Stromal cell of bone marrow (primary cell): ENCODE measurements at places on chromosomes 2 and 18.

GRCh38 chr2:71067567-71068217, 756 bp upstream of the NAGK start:
- no peak for DNase-seq

DNA sequence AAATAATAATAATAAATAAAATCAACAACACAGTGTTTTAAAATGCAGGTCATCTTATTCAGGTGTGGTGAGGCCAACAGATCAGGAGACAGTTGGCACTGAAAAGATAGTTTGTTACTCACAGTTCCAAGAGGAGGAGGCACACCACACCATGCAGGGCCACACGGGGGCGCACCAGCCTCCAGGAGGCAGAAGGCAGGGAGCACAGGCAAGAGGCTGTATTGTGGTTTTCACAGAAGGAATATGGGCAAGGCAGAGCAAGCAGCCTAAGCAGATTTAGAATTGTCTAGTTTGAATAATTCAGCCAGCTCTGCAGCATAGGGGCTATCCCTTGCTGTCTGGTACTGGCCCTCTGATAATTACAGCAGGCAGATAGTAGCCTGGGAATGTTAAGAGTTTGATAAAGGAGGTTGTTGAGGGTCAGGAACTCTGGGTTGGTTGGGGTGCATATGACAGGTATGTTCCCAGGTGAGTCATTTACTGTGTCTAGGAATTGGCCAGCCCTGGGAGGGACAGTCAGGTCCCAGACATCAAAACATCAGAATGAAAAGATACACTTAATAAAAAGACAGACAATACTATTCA, 31.3 kb downstream of the KIAA2012 start:
- DNase-seq: no peak

- DNase-seq: no peak
Observed at GRCh38 chr18:78640246-78640995, 339.2 kb upstream of the SALL3 start.

DNA sequence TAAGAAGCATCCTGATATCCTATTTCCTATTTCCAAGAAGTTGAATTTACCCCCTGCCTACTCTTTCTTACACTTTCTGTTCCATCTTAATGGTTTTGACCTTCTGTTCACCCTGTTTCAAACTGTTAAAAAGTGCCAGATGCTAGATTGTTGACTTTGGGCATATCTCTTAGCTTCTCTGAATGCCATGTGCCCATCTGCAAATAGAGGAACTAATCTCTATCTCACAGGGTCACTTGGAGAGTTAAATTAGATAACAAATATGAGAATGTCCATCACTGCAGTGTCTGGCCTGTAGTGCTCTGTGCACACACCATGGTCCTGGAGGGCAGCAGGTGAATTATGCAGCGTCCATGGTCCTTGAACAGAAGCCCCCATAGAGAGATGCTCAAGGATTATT, 83.8 kb downstream of the LRATD1 start:
- DNase-seq: no peak

GRCh38 chr2:171999161-171999560, 592 bp upstream of the METAP1D start:
- DNase-seq: no peak

GRCh38 chr2:203687165-203687564, 19.3 kb upstream of the CD28 start:
- no peak for DNase-seq

GRCh38 chr2:15980605-15981098, 40.3 kb downstream of the MYCN start:
- no peak for DNase-seq

DNA sequence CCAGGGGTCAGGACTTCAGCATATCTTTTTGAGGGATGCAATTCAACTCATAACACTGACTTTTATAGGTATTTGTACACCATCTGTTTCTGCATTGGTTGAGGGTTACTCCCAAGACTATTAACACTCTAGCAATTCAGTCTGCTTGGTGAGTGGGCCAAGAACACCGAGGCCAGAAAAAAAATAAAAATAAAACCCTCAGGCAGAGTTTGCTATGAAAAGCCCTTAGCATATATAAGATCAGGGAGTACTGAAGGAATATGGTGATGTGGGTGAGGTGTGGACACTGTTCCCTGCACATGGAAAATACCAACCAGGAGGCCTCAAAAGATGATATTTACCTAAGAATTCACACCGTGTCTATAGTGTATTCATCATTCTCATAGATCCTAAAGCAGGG, 383.2 kb upstream of the UBE2E3 start:
- DNase-seq: no peak

DNA sequence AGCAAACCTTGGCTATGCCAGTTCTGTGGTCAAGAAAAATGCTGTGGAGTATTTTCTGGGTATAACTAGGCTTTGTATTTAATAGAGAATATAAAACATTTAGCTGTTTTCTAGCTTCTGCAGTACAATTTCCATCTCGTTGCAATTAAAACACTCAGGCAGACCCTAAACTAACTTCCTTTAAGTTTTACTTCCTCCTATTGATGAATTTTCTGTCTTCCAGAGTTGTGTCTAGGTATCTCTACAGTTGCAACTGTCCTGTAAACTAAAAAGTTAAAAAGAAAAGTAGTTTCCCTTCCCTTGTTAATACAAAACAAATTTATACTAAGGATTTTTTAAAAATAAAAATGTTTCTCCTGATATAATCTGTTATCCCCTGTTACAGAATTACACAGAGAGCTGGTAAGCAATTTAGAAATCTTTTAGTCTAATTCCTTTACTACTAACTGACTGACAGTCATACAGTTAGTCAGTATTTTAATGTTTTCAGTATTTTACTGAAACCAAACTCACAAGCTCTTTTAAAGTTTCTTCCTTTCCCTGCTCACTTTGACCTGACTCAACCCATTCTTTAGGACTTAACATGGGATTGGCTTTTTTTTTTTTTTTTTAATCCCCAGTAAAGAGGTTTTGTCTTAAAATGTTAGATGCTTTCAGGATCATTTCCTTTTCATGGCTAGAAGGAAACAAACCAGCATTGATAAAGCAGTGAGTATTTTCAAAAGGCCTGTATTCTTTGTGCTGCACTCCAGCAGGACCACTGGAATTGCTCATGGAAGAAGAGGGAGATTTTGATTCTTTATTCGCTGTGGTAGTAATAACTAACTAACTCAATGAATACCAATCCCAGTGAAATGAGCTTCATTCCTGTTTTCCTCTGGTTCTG, 22.9 kb downstream of the ITGAV start:
- DNase-seq: no peak

DNA sequence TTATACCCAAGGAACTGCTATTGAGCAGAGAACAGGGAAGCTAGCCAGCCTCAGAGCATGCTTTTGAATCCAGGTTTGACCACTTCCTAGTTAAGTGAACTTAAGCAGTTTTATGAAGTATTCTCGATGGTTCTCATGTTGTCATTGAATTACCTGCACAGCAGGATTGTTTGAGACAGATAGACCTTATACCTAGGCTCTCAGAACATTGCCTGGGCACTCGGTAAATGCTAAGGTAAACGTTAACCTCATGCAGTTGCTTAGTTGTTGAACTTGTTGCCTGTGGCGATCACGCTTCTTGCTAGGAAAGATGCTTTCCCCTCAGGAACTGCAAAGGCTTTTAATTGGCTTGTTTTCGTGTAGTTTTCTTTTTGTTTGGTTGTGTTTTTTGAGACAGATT, 34.0 kb upstream of the CHMP1B start:
- no peak for DNase-seq

DNA sequence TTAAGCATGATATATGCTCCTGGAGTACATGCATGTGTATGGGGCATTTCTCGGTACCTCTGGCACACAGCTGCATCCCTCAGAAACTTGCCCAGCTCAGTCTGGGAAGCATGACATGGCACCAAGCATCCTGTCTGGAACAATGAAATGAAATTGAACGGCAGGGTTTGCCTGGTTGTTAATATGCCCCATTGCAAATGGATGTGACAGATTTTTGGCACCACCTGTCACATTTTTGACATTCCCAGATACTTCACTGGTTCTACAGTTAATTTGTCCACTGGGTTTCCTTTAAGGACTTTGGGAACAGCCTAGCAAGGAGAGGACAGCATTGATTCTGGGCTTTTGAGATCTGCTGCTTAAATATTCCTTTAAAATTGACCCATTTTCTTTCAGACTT, 305.8 kb downstream of the TSN start:
- DNase-seq: no peak

- DNase-seq: no peak
Observed at GRCh38 chr2:121140734-121141133, 144.3 kb downstream of the TFCP2L1 start.

DNA sequence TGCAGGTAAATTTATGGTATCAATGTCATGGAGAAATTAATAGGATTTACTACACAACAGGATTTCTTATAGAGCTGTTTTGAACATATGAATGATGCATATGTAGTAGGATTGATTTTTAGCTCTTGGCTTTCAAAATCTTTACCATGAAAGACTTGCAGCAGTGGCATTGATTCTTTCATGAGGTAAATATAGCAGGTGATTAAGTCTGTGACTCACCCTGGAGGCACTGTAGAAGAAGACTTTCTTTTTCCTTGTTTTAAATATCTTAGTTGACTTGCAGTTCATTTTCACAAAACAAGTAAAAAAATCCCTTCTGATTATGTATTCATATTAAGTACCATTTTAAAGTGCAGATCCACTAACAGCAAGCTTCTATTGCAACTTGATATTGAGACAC, 463.0 kb downstream of the FBXO15 start:
- no peak for DNase-seq
